ENCODE measurements at places on chromosomes 3 and 15.

GRCh38 chr3:9224490-9224889 lies 25.0 kb downstream of the SRGAP3 start:
- no peak for DNase-seq

GRCh38 chr3:179760944-179761343 lies 108.1 kb downstream of the USP13 start:
- no peak for DNase-seq

DNA sequence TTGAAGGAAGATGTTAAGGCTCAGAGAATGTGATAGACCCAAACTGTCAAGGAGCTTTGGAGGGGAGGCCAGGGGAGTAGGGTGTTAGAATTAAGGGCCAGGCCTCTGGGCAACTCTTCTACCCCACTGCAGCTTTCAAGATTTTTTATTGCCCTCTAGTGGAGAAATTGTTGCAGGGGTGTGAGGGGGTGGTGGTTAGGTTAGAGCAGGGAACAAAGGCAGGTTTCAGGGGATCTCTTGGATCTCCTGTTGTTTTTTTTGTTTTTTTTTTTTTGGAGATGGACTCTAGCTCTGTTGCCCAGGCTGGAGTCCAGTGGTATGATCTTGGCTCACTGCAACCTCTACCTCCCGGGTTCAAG lies 1.4 kb upstream of the SEC13 start:
- no peak for DNase-seq

GRCh38 chr3:23994244-23994569 lies 49.1 kb downstream of the NR1D2 start:
- DNase-seq = no peak

GRCh38 chr3:183313764-183314163 lies 60.7 kb downstream of the B3GNT5 start:
- DNase-seq = no peak

DNA sequence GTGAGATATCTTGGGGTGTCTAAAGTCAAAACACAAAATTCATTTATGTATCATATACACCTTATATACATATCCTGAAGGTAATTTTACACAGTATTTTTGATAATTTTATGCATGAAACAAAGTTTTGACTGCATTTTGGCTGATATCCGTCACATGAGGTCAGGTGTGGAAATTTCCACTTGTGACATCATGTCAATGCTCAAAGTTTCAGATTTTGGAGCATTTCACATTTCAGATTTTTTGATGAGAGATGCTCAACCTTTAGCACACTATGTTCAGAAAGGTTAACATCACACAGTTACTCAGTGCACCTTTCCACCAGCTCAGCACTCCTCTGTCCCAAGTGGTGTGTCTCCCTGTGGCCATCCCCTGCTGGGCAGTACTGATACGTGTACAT lies 37.7 kb upstream of the CPB1 start:
- DNase-seq = no peak

- no peak for DNase-seq
These were observed 775 bp upstream of the CCDC39 start for GRCh38 chr3:180680097-180680430.

DNA sequence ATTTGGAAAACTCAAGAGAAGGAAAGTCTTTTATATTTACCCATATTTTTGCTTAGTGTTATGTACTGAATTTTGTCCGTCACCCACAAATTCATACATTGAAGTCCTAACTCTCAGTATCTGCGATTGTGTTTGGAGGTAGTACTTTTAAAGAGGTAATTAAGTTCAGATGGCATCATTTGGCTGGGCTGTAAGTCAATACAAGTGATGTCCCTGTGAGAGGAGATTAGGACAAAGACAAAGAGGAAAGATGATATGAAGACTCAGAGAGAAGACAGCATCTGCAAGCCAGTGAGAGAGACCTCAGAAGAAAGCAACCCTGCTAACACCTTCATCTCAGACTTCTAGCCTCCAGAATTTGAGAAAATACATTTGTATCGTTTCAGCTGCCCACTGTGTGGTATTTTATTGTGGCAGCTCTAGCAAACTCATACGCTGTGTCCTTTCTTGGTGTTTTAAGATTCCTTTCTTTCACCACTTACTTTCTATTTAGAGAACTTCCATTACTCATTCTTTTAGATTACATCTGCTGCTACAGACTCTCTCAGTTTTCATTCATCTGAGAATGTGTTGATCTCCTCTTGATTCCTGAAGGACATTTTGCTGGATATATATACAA lies 17.0 kb downstream of the LRCH3 start:
- no peak for DNase-seq

DNA sequence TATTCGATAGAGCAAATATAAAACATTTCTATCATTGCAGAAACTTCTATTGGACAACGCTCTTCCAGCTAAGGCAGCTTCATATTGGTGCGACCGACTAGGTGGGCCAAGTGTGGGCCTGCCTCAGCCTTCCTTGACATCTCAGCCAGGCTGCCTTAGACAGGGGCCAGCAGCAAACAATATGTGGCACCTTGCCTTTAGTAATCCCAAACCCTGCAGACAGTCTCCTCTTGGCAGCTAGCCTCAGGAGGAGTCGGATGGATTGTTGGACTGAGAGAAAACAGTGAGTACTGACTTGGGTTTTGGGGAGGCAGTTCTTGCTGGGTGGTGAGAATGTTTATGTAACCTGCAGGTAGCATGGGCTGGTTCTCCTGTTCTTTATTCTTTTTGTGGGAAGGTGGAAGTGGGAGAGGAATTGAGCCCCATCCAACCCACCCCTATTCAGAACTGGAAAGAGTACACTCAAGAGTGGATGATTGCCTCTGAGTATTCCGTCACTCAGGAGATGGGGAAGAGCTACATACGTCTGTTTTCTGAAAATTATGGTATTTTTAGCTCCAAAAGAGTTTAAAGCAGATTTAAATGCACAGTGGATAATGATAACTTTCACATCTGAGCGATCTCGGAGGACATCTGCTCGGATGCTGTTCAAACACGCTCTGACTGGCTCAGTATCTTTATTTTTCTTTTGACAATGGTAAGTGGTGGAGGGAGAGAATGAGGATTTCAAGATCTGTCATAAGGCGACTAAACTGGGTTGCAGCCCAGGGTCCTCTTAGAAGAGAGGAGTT lies 47.2 kb downstream of the GPD1L start:
- no peak for DNase-seq

DNA sequence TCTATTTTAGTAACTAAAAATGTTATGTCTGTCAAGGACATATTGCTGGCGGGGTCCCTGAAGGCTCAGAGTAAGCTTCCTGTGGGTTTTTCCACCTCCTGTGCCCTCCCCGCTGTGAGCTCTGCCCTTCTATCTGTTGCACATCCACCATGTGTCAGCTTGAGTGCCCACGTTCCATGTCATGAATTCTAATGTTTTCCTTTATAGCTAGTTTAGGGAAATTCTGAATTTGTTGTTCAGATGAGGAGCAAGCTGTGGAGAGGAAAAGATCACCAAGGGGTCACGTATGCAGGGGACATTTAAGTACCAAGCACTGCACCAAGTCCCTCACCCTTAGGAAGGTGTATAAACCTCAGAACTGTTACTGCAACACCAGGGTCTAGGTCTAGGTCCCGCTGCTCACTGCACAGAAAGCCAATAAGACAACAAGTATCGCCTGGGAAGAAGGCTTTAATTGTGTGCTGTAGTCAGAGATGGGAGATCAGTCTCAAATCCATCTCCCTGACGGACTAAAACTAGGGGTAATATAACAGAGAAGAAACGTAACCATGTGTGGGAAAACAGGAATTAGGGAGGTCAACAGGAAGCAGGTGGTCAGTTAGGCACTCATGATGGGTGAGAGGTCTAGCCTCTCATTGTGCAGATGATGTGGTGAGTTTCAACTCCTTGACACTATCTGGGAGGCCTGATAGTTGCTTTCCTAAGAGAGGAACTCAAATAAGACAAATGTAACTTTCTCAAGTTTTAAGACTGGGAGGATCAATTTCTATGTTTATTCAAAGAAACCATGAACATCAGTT lies 9.7 kb downstream of the GP9 start:
- no peak for DNase-seq

DNA sequence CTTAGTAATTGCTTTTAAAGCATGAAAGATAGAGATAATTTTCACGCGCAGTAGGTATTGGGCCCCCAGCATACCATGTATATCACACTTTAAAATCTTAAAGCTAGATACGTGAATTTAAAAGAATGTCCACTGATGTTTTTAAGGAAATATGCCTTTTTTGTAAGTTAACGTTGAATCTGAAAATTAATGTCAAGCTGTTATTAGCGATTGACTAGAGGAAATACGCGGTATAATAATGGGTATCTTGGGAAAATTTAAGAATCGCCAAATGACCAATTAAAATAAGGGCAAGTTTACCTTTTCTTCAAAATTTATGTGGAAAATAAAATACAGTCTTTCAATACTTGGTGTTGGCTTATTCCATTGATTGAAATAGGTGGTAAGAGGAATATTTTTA lies 13.3 kb upstream of the CHD2 start:
- no peak for DNase-seq

- no peak for DNase-seq
These were observed 101.3 kb upstream of the HES1 start for GRCh38 chr3:194034346-194035336.

DNA sequence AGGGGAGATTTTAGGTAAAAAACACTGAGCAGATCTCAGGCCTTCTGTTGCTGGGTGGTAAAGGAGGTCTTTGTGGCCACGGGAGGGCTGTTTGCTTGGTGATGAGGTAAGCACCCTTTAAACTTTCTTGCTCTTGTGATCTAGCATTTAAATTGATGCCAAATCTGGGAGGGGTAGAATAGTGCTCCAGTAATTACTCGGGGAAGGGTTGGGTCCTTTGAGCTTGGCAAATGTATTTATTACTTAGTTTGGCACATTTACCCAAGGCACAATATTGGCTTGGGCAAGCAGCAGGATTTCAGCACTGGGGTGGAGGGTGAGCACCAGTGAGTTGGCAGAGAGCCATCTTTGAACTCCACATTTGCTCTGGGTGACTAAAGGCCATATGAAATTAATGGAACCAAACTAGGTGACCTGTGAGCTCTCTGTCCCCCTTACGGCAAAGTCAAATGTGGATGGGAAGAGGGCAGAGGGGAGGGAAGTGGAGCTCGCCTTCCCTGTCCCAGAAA lies 185.9 kb upstream of the ONECUT1 start:
- no peak for DNase-seq

DNA sequence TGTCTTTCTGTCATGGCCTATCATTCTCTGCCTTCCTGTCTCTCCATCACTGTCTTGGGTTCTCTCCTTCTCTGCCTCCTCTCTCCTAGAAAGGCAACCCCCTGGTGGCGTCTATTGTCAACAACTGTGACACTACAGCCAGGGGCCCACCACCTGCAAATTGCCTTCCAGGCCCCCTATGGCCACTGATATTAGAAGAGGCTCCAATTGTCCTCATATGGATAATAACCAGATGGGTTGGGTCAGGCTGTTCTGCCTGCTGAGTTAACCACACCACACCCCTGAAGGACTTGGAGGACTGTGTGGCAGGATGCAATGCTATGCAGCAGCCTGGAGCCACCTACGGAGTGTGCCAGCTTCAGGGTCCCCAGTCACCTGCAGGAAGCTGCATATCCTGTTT lies 665.0 kb downstream of the NTRK3 start:
- no peak for DNase-seq

- DNase-seq = no peak
These were observed 37.3 kb downstream of the UBE3A start for GRCh38 chr15:25401501-25401900.

- no peak for DNase-seq
These were observed 356.0 kb downstream of the SHQ1 start for GRCh38 chr3:72492240-72492639.

DNA sequence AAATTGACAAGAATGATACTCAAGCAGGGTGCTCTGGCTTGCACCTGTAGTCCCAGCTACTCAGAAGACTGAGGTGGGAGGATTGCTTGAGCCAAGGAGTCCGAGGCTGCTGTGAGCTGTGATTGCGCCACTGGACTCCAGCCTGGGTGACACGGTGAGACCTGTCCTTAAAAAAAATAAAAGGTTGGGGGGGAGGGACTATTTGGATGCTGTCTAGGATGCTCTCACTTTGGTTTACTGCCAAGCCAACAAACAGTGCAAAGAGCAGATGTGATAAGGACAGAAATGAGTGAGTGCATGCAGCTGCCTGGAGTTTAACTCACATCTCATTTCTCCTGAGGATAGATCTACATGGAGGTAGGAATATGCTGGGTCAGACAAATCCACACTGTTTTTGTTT lies 130.0 kb downstream of the FRMD4B start:
- no peak for DNase-seq

DNA sequence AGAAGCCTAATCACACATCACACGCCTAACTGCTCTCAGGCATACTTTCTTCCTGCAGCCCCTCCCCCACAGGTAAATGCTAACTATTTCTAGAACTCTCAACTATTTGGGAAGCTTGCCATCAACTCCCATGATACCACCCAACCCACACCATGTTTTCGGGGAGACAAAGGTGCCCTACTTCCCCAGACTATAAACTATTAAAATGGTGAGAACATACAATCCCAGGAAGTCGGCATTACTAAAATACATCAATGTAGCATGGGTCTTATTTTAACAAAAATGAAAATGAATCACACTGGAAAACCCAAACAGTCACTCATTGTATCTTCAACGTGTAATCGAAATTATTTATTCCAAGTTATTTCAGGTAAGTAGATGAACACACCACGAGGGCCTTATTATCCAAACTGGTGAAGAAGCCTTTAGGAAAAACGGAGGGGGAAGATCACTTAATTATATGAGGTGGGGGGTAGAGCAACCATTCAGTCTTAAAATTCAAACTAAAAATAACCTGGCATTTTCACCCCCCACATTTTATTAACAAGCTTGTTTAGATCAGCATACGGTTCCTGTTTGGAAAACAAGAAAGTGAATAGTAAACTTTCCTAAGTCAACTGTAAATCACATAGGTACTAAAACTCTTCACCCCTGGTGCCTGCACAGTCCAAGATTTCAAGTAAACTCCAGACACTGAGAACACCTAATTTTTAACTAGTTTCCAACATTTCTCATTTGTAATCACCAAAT lies 1.9 kb downstream of the TBL1XR1 start:
- DNase-seq = no peak

GRCh38 chr3:9129365-9129764 lies 120.1 kb downstream of the SRGAP3 start:
- no peak for DNase-seq

- DNase-seq = no peak
These were observed 45.4 kb upstream of the TMC3 start for GRCh38 chr15:81419332-81419943.

- DNase-seq = no peak
These were observed 21.3 kb downstream of the LRIG1 start for GRCh38 chr3:66479532-66479947.

DNA sequence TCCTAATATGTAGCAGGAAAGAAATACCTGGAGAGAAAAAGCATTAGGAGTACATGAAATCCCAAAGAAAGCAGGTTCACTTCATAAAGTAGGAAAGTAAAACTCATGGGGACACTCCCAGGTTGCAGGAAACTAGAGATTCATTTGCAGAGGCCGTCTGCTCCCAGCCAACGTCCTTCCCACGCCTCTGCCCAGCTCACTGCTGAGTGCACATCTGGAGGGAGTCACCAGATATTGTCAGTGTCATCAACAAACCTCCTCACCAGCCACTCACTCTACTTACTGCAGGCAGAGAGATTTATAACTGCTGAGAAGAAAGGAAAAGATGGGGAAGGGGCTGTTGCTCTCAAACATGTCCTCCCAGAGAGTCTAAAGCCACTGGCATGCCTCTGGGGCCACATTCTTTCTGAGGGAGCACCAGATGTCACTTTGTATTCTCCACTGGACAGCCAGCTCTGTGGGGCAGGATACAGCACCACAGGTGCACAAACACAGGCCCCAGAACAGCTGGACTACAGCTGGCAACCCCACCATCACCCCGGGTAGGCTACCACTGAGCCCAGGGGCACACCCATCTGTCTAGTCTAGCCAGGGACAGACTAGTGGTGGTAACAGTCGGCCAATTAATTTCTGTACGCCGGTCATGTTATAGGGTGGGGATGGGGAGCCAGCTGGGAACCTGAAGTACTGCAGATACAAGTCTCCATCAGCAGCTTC lies 64.5 kb downstream of the NPTN start:
- no peak for DNase-seq

Data from omental fat pad (tissue), 4 donors.